ENCODE measurements at places on chromosomes 6 and 20.

- peak; percentile 3 for DNase-seq
Observed at GRCh38 chr6:163460307-163460782, 45.8 kb downstream of the QKI start.

- no peak for DNase-seq
Observed at GRCh38 chr6:142569676-142570075, 267.9 kb downstream of the ADGRG6 start.

- no peak for DNase-seq
Observed at GRCh38 chr6:85569323-85569722, 24.3 kb downstream of the SNX14 start.

DNA sequence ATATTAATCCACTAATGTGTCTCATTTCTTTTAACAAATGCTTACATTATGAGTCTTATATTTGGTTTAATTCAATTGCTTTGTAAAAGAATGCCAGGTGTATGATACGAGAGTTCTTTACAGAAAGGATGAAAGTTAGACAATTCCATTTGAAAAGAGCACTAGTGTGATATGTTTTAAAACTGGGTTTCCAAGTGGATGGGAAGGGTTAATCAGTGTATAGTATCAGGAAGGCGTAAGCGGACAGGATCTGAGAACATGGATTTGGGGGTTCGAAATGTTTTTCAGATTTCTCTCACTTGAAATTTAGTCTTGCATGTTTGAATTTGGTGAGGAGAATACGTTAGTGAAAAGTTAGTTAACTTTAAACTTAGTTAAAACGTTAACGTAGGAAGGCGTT is 2.6 kb downstream of the FOXO3 start:
- DNase-seq, result no peak

- no peak for DNase-seq
Observed at GRCh38 chr20:52975029-52975732, 3.0 kb downstream of the TSHZ2 start.

DNA sequence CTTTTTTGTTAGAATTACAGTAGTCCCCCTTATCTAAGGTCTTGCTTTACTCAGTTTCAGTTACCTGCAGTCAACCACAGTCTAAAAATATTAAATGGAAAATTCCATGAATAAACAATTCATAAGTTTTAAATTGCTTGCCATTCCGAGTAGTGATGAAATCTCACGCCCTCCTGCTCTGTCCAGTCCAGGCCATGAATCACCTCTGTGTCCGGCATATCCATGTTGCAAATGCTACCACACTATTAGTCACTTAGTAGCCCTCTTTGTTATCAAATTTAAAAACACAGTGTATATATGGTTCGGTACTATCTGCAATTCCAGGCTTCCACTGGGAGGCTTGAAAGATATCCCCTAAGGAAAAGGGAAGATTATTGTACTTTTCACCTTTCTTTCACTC is 164.6 kb upstream of the FAM83B start:
- DNase-seq, result no peak

GRCh38 chr6:108921547-108922361 is 73.5 kb downstream of the ARMC2 start:
- DNase-seq, result no peak

DNA sequence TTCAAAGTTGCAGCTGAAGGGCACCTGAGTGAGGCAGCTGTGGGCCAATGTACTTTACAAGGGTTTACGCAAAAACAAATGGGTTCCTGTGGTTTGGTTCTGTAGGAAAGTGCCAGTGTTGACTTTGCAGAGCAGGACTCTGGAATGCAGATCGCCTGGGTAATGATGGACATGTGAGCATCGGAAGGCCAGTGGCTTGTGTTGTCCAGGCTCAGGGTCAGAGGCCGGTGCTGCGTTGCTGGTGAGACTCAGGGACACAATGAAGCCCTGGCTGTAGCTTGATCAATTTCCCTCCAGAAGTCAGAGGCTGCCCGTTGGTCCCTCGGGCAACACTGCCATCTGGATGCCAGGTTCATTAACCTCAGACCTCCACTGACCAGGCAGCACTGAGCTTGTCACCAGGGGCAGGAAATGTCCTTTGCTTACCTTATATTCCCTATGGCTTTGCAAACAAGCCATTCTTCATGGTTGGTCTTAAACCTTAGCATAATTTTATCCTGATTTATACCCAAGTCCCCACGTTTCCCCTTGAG is 753.4 kb downstream of the QKI start:
- no peak for DNase-seq
